LHCN-M2 (cell line): ENCODE measurements at places on chromosomes 3 and 15. TPM values are rescaled to one million over a fixed set of nuclear protein-coding genes. Genes with fewer than 3 reads are reported as not detected.

GORASP1 gene
- total RNA-seq = 46.2 and 50.2 TPM in 2 replicates

NRROS gene
- total RNA-seq = 1.0 and 2.5 TPM in 2 replicates

GOLGA6D gene
- not detected in 2 replicates for total RNA-seq

DNA sequence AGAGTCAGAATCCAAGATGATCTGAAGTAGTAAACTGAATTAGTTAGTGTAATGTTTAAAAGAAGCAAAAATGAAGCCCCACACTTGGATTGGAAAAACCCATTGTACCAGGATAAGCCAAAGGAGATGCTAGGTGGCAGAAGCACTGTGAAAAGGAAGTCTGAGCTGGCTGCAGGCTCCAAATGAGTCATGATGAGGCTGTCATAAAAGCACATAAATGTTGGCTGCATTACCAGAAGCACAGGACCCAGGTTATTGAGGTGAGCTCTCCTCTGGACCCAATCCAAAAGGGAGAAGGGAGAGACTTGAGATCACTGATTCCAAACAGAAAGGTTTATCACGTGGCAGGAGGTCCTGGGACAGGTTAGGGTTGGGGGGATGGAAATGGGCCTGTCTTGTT is 3.2 kb upstream of the ACAN start:
- DNase-seq = peak; percentile 39

GRCh38 chr15:46034755-46035154 is 399.9 kb downstream of the SQOR start:
- no peak for DNase-seq

- DNase-seq = peak; percentile 9
These were observed 125.4 kb downstream of the TP63 start for GRCh38 chr3:189756582-189757078.

- DNase-seq = no peak
These were observed 300.3 kb downstream of the GABRG3 start for GRCh38 chr15:27271258-27271657.

GRCh38 chr3:71568207-71568606 is 15.3 kb downstream of the FOXP1 start:
- DNase-seq = no peak

DNA sequence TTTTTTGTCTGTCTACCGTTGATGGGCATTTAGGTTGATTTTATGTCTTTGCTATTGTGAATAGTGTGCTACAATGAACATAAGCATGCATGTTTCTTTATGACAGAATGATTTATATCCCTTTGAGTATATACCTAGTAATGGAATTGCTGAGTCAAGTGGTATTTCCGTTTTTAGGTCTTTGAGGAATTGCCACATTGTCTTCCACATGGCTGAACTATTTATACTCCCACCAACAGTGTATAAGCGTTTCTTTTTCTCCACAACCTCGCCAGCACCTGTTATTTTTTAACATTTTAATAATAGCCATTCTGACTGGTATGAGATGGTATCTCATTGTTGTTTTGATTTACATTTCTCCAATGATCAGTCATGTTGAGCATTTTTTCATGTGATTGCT is 89.6 kb upstream of the GALNT15 start:
- DNase-seq = peak; percentile 62

DNA sequence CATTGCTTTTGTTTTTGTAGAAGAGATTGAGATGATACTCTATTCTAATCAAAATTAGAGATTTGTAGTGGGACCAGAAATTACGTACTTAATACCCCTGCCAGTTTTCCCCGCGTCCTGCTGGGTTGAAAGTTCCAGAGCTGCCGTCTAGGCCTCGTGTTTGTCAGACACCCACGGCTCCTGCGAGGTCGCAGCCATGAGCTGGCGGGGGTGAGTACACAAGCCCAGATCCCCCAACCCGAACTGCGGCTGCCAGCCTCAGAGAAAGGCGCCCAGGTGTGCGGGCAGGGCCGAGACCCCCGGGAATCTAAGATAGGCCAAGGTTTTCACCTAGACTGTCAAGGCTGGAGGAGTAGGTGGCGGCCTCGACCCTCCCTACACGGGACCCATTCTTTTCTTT is 26.3 kb downstream of the GPR160 start:
- DNase-seq = no peak

DNA sequence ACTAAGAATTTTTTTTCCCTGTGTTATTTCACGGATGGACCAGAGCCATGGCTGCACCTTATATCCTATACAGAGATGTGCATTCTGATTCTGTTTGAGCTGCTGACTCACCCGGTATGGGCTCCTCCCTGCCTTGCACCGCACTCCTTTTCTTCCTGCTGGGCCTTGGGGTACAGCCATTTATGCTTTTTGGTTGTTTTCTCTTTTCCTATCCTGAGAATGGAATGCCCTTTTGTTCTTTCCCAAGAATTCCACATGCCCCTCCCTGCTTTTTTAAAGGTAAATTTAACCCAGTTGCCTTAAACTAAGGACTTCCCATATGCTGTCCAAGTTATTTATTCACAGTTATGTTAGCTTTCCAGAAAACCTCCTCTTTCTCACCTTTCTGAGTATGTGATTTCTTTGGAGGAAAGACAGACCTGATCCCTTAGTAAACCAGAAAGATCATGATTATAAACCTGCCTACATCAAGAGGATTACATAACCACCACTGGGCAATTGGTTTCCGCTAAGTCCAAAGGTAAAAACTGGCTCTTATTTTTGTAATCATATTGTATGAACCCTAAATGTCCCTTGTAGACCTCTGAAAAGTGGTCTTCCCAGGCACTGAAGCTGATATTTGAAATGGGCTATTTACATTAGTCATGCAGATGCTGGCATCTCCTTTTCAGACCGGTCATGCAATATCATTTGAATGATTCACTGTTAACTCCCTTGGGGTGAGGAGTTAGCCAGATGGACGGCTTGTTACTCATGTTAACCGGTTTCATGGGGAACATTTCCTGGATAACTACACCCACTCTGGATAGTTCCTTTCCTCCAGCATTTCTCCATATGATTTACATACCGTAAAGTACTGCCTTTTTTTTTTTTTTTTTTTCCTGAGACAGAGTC is 45.5 kb downstream of the TMOD3 start:
- peak; percentile 99 for DNase-seq

GRCh38 chr3:51681453-51681852 is 10.4 kb downstream of the TEX264 start:
- DNase-seq = peak; percentile 15
